ENCODE measurements at places on chromosomes 3 and 15.

DNA sequence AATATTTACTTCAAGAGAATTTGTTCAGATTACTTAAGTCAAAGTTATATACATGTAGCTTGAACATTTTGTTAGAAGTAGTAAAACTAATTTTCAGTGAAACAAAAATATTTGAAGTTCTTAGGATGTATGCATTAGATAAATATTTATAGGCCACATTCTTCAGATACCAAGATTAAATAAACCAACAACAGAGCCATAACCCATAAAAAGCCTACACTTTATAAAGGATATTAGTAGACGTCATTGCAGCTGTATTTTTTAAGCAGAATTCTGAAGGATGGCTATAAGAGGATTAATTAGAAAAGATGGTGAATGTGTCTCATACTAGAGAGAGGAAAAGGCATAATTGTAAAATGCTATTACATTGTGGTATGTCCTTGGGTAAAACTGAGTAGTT, 449.7 kb upstream of the ALCAM start:
- peak; percentile 38 for DNase-seq

- DNase-seq, result no peak
Measured at GRCh38 chr15:85745525-85746150, 49.1 kb downstream of the KLHL25 start.

GRCh38 chr3:16907243-16907642, 22.5 kb downstream of the PLCL2 start:
- no peak for DNase-seq

- DNase-seq, result no peak
Measured at GRCh38 chr3:23242106-23242505, 39.0 kb downstream of the UBE2E2 start.

DNA sequence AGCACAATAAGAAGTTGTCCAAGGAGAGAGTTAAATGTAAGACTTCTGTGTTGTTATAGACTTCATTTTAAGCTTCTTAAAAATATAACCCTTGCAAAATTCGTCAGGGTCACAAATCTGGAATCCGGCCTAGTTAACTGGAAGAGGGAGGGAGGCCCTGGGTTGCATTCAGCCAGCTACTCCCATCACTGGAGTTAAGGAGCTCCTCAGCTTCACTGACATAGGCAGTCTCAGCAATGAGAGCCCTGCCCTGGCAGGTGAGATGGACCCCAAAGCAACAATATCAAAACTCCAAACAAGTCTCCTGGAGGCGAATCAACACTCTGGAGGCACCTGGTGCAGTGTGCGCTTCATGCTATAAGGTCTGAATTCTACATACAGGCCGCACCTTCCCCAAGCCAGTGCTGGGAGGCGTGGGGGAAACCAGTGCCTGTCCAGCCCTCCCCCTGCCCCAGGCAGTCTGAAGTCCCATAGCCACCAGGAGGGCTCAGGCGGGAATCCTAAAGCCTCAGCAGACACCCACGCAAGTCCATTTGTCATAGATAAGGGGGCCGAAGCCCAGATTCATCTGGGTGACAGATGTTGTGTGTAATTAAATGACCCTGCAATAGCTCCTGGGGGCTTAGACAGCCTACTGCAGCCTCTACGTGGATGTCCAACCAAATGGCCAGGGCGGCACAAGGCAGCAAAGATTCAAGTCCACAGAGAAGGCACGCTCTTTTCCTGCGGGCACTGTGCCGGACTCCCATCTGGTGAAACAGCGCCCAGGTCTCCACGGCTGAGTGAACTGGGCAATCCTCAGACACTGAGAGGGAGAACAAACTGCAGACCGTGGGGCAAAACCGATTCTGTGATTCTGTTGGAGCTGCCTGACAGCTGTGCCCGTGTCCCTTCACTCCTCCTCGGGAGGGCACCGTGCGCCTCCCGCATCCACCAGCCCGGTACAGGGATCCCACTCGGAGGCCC, 64.9 kb downstream of the ATP10A start:
- DNase-seq, result no peak

- no peak for DNase-seq
Measured at GRCh38 chr3:12773710-12774086, 14.6 kb upstream of the TMEM40 start.

DNA sequence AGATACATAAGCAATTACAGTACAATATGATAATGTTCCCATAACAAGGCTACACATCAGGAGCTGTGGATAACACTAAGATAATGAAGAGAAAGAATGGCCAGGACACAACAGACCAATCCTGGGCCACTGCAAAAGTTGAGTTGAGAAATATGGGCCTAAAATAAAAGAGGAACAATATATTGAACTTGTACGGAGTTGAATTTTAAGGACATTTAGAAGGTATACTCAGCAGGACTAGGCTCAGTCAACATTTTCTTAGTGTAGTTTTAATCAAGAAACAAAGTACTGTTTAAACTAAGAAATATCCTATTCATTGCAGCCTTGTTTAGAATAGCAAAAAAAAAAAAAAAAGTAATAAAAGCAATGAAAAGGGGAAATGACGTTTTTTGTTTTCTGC, 24.3 kb downstream of the HERC1 start:
- DNase-seq, result no peak

Data from fibroblast of skin of right quadriceps (primary cell).